ENCODE measurements at places on chromosomes 5 and 9.

DNA sequence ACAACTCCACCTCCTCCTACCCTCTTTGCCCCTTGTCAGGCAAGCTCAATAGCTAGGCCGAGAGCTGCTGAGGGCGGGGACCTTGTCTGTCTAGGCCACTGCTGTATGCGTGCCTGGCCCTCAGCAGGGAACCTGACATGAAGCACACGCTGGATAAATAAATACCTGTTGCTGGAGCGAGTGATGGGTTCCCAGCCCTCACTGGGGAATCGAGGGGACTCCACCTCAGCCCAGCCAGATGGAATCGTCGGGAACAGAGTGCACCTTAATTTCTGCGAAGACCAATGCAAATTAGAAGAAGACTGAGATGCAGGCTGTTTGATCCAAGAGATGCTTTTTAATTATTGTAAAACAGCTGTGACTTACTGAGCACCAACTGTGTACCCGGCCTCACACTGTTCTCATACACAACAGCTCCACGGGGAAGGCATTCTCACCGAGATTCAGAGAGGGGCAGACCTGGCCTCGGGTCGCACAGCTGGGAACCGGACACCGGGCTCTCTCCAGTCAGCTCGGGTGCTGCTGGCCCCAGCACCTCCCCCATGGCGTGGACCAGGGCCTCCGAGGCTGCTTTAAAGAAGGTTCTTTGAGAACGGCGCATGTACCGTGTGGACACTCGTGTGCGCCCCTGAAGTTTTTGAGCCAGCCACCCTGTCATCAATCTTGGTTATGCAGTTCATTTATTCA lies 109.7 kb upstream of the IER5L start:
- no peak overlapping the region for H3K27ac ChIP-seq
- no peaks in the 10 kb centered on the region for H3K36me3 ChIP-seq
- H3K4me3 ChIP-seq = no peak overlapping the region
- no peaks in the 10 kb centered on the region for H3K27me3 ChIP-seq
- peak; percentile 4 for DNase-seq
- no peaks in the 10 kb centered on the region for H3K4me1 ChIP-seq

DNA sequence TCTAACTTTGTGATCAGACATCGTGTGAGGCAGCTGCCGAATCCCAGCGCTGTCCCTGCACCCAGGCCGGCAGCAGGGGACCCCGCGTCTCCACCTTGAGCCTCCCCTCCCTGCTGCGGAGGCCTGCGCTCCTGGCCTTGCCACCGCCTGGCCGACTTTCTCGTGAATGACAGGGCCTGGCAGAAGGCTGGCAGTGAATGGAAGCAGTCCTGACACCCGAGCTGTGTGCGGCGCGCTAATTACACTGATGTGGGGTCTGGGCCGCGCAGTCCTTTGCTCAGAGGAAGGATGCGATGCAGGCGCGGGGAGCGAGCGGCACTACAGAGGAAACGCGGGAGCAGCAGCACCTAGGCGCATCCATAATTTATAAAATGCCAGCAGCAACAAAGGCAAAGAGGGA lies 40.3 kb downstream of the POU4F3 start:
- no peak overlapping the region for H3K27ac ChIP-seq
- no peaks in the 10 kb centered on the region for H3K36me3 ChIP-seq
- no peaks in the 10 kb centered on the region for H3K4me1 ChIP-seq
- no peak overlapping the region for H3K4me3 ChIP-seq

DNA sequence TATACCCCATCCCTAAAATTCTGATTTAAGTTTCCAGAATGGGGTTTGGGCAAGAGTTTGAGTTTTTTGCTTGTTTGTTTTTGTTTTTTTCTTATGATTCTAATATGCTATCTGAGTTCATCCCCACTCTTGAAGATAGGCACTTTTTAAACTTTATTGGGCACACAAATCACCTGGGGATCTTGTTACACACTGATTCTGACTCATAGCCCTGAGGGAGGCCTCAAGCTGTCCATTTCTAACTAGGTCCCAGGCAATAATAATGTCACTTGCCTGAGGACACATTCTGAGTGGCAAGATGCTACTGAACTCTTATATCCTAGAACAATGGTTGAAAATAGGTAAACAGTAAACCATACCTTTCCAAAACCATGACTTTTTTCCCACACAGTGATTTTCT lies 22.8 kb upstream of the ABLIM3 start:
- no peaks in the 10 kb centered on the region for H3K4me1 ChIP-seq
- H3K4me3 ChIP-seq = no peak overlapping the region
- no peak overlapping the region for H3K27ac ChIP-seq
- no peaks in the 10 kb centered on the region for H3K36me3 ChIP-seq
- no peak for DNase-seq
- H3K27me3 ChIP-seq = peaks cover 19% of the 10 kb centered on the region

DNA sequence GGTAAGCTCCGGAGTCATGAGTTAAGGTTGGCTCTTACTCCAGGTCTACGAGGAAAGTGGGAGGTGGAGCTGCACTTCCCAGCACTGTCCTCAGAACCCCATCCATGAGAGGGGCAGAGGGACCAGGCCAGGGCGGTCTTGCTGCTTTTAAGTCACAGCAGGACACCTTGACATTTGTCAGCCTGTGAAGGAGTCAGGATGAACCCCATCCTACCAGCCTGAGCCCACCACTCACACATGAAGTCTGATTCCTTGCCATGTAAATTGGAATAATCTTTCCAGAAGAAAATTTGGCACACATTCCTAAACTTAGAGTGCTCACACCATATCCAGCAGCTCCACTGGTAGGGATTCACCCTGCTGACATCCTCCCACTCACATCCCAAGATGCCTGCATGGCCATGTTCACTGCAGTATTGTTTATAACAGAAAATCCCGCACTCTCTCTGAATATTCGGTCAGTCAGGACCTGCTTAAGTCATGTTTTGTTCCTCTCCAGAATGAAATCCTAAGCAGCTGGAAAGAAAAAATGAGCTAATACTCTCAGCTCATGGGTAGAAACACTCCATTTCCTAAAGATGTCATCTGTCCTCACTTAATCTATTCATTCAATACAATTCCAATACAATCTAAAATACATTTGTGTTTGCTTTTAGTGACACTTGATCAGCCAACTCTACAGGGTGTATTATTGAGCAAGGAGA lies 79.3 kb upstream of the COL5A1 start:
- no peaks in the 10 kb centered on the region for H3K36me3 ChIP-seq
- peaks cover 3% of the 10 kb centered on the region for H3K4me1 ChIP-seq
- H3K4me3 ChIP-seq = no peak overlapping the region
- H3K27ac ChIP-seq = no peak overlapping the region
- DNase-seq = peak; percentile 5

GRCh38 chr5:125197321-125197720 lies 450.9 kb upstream of the ZNF608 start:
- no peaks in the 10 kb centered on the region for H3K4me1 ChIP-seq
- no peak for DNase-seq

GRCh38 chr5:53362521-53362941 lies 117.9 kb upstream of the FST start:
- H3K36me3 ChIP-seq = no peaks in the 10 kb centered on the region
- H3K4me3 ChIP-seq = no peak overlapping the region
- peaks cover 2% of the 10 kb centered on the region for H3K4me1 ChIP-seq
- DNase-seq = no peak
- H3K27ac ChIP-seq = no peak overlapping the region
- H3K27me3 ChIP-seq = peaks cover 1% of the 10 kb centered on the region

GRCh38 chr9:134811673-134812342 lies 68.8 kb upstream of the FCN2 start:
- DNase-seq = no peak
- no peaks in the 10 kb centered on the region for H3K27me3 ChIP-seq
- no peak overlapping the region for H3K4me3 ChIP-seq
- H3K27ac ChIP-seq = no peak overlapping the region

GRCh38 chr9:106482733-106483132 lies 380.2 kb upstream of the ZNF462 start:
- H3K27ac ChIP-seq = no peak overlapping the region
- no peaks in the 10 kb centered on the region for H3K27me3 ChIP-seq
- no peak overlapping the region for H3K4me3 ChIP-seq
- DNase-seq = no peak
- no peaks in the 10 kb centered on the region for H3K36me3 ChIP-seq

DNA sequence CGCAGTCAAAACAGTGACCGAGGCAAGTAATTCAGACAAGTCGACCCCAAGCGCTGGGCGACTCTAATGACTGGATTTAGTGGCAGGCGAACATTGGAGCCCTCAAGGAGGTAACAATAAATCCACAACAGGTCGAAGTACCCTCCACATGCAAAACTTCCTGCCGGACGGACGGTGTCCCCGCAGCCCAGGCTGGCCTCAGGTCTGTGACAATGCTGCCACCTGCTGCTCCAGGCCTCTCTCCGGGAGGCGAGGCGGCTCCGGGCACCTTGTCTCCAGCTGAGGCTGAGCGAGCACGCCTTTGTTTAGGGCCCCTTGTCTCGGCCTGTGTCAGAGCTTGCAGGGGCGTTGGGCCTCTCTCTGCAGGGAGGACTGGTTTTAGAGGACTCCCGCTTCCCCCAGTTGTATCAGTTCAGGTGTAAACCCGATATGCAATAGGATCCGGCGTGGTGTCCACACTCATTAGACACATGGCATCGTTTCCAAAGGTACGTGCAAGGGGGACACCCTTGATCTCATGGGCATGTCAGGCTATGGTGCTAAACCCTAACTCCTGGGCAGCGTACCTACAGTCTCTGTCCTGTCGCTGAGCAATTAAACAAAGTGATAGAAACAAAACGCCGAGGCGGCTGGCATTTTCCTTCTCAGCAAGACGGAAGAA lies 628.0 kb upstream of the ADAMTS16 start:
- no peaks in the 10 kb centered on the region for H3K36me3 ChIP-seq
- H3K4me3 ChIP-seq = no peak overlapping the region
- H3K27ac ChIP-seq = no peak overlapping the region
- H3K4me1 ChIP-seq = no peaks in the 10 kb centered on the region

- peaks cover 20% of the 10 kb centered on the region for H3K27me3 ChIP-seq
- peaks cover 28% of the 10 kb centered on the region for H3K4me1 ChIP-seq
- H3K36me3 ChIP-seq = no peaks in the 10 kb centered on the region
- DNase-seq = peak; percentile 26
Observed at GRCh38 chr5:34535944-34536623, 120.0 kb upstream of the RAI14 start.

GRCh38 chr5:73506459-73506955 lies 8.3 kb downstream of the BTF3 start:
- H3K27ac ChIP-seq = no peak overlapping the region
- H3K27me3 ChIP-seq = no peaks in the 10 kb centered on the region
- no peak for DNase-seq
- H3K4me1 ChIP-seq = peaks cover 8% of the 10 kb centered on the region
- H3K4me3 ChIP-seq = no peak overlapping the region

DNA sequence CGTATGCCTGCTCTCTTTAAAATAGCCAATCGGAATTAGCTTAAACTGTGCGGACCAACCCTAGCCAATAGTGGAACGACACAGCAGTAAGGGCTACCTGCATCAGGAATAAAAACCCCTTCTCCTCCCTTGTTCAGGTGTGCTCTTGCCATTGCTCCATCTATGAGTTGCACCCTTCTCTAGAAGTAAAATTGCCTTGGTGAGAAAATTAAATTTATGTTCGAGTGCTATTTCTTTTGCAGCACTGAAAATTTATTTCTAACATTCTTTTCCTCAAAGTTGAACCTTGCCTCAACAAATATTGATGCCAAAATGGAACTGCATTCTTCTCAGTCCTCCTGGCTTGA lies 102.5 kb upstream of the SHB start:
- H3K36me3 ChIP-seq = peaks cover 6% of the 10 kb centered on the region
- H3K4me1 ChIP-seq = no peaks in the 10 kb centered on the region
- H3K4me3 ChIP-seq = no peak overlapping the region
- peaks cover 4% of the 10 kb centered on the region for H3K27me3 ChIP-seq

GRCh38 chr9:87556039-87556438 lies 58.4 kb downstream of the DAPK1 start:
- H3K4me3 ChIP-seq = no peak overlapping the region
- peaks cover 3% of the 10 kb centered on the region for H3K4me1 ChIP-seq

- peaks cover 18% of the 10 kb centered on the region for H3K27me3 ChIP-seq
- no peak overlapping the region for H3K27ac ChIP-seq
- H3K36me3 ChIP-seq = no peaks in the 10 kb centered on the region
- no peaks in the 10 kb centered on the region for H3K4me1 ChIP-seq
Observed at GRCh38 chr5:170662966-170663365, 120.6 kb upstream of the GABRP start.

GRCh38 chr5:60978968-60979367 lies 34.0 kb downstream of the NDUFAF2 start:
- H3K36me3 ChIP-seq = peaks cover 33% of the 10 kb centered on the region
- no peak overlapping the region for H3K27ac ChIP-seq
- DNase-seq = no peak

GRCh38 chr5:156420665-156421064 lies 93.7 kb downstream of the SGCD start:
- H3K4me3 ChIP-seq = no peak overlapping the region
- no peak for DNase-seq
- H3K36me3 ChIP-seq = no peaks in the 10 kb centered on the region
- H3K27me3 ChIP-seq = peaks cover 6% of the 10 kb centered on the region
- H3K4me1 ChIP-seq = no peaks in the 10 kb centered on the region

Data from activated CD4-positive, alpha-beta memory T cell treated with anti-CD3 and anti-CD28 coated beads for 36 hours (primary cell).